ENCODE measurements at places on chromosomes 13 and 19. TPM values are rescaled to one million over a fixed set of nuclear protein-coding genes. Genes with fewer than 3 reads are reported as not detected.
A peak's percentile ranks its signal among the peaks of the same experiment; 100 is the strongest.

Gene PRODH2
- not detected for total RNA-seq

DNA sequence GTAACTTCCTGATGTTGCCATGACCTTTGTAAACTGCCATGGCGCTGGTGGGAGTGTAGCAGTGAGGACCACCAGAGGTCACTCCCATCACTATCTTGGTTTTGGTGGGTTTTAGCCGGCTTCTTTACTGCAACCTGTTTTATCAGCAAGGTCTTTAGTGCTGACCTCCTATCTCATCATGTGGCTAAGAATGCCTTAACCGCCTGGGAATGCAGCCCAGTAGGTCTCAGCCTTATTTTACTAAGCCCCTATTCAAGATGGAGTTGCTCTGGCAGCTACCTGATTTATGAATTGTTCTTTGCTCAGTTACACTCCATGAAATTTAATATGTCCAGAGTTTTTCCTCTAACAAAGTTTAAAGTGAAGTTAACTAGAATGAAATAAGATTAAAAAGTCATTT lies 4.6 kb upstream of the EPS15L1 start:
- no peak for DNase-seq

GRCh38 chr19:29079356-29080032 lies 133.5 kb downstream of the UQCRFS1 start:
- DNase-seq: no peak

- DNase-seq: peak; percentile 62
Measured at GRCh38 chr13:33610438-33611120, 207.4 kb upstream of the RFC3 start.

DNA sequence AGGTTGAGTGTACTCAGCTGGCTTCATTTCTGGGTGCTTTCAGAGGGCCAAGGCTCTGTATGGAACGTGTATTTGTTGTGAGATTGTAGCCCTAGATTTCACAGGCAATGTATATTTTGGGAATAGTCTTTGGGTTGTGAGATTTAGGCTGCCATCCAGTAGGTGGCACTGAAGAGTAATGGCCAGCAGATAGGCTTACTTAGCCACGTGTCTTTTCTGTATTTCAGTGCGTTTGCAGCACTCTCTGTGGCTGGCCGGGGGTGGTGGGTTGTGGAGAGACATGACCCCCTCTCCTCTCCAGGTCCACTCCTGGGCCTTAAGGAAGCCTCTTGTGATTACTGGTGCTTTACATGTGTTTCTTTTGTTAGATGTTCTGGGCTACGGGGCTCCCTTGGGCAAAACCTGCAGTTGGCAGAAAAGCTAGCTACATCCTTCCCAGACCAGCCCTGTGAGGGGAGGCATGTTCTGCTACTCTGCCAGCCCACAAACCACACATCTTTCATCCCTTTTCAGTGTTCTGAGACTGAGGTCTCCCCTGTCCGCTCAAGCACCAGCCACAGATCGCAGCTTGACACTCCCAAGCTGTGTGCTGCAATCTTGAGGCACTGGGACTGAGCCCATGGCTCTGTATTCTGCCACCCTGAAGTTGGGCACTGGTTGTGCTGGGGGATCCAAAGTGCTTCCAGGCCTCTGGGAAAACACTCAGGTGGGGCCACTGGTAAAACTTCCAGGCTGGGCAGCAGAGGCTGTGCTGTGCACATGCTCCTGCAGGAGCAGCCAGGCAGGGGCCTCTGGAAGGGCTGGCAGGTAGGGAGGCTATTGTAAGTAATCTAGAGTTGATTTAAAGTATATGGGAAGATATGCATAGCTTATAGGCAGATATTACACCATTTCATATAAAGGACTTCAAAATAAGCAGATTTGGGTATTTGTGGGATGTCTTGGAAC lies 1096.8 kb upstream of the PCDH20 start:
- DNase-seq: peak; percentile 14

Gene ZNF793
- total RNA-seq: not detected
